ENCODE measurements at places on chromosomes 2 and 18.

- DNase-seq, result no peak
Measured at GRCh38 chr18:47968721-47969120, 38.3 kb upstream of the SMAD2 start.

DNA sequence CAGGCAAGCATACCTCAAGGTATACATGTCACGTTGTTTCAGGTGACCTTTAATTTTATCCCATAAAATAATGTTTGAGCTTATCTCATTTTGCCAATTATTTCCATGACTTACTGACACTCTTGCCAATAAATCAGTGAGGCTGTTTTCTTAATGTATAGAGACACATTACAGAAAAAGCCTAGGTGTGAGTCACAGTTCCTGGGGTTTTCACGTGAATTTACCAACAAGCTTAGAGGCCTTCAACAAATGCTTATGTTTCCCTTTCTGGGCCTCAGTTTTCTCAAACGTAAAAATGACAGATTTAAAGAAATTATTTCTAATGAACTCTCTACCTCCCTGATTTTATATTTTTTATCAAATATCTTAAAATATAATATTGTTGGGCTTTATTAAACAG, 517.5 kb upstream of the SPHKAP start:
- DNase-seq, result no peak

GRCh38 chr2:147572622-147573021, 272.2 kb upstream of the ACVR2A start:
- no peak for DNase-seq

DNA sequence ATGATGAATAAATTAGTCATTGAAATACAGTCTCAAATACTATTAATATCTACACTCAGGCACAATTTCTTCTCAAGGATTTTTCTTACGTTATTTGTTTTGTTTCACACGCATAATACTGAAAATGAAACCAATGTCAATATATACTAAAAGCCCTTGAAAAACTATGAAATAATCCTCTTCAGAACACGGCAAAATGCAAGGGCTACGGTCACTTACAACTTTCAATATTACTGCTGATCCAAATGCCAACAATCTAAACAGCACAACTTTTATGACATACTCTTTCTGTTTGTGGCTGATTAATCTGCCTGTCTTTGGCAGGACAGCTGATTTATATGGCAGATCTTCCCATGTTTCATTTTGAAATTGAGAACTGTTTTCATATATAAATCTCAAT, 68.3 kb downstream of the LRPPRC start:
- DNase-seq, result no peak

- no peak for DNase-seq
Measured at GRCh38 chr18:74215863-74216262, 67.5 kb downstream of the TIMM21 start.

All from ACHN (cell line).